ENCODE measurements at places on chromosomes 4 and X.
A peak's percentile ranks its signal among the peaks of the same experiment; 100 is the strongest.

GRCh38 chrX:68666580-68666979, 19.1 kb downstream of the STARD8 start:
- no peak for DNase-seq

- no peak for DNase-seq
Observed at GRCh38 chr4:1722551-1723118, 1.3 kb downstream of the TACC3 start.

DNA sequence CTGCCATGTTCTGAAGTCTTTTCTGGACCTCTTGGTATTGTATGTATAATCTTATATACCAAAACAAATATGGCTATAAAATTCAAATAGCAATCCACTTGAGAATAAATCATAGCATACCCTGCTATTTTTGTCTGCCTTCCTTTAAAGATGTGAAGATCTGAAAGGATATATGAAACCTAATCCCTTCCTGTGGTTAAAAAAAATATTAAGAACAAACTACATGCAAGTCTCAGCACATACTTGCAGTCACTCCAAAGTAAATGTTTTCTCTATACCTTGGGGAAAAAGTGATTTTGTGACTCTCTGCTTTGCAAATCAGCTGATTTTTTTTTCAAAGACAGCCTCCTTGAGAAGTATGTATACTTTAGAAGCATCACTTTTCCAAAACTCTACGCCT, 322.9 kb downstream of the ANKRD50 start:
- DNase-seq = no peak

DNA sequence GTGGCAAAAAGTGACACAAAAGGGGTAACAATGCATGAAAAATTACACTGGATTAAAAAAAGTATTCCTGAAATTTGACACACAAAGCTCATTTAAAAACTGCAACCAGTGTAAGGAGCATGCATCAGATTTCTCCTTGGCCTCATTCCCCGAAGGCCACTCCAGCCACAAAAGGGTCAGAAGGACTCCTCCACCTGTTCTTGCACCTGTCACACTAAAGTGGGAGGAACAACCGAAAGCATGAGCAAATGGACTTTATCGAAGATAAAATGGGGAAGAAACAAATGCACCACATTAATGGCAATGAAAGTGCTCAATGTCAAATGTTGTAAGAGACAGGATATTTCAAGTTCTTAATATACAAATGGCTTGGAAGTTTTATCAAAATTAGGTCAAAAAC, 88.2 kb downstream of the ADGRA3 start:
- no peak for DNase-seq

DNA sequence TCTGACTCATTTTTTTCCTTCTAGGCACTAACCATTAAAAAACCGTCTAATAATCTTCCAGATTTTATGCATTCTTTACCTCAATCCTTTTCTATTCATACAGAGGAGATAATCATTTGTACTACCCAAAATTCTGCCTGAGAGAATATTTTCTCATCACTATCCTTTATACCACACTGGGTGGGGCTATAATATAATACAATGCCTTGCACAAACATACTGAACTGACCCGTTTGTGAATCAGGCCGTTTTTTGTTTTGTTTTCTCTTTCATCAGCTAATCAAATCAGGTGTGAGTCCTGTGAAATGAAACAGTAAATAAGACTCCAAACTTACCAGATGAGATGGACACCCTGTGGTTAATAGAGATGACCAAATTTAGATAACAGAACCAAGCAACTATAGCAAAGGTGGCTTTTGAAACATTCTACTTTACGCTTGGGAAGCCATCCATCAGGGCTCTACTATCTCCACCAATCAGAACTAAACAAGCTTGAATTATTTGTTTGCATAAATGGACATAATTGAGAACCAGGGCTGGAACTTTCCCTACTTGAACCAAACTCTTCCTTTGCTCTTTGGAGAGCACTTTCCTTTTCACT, 573.0 kb downstream of the GABRG1 start:
- no peak for DNase-seq

DNA sequence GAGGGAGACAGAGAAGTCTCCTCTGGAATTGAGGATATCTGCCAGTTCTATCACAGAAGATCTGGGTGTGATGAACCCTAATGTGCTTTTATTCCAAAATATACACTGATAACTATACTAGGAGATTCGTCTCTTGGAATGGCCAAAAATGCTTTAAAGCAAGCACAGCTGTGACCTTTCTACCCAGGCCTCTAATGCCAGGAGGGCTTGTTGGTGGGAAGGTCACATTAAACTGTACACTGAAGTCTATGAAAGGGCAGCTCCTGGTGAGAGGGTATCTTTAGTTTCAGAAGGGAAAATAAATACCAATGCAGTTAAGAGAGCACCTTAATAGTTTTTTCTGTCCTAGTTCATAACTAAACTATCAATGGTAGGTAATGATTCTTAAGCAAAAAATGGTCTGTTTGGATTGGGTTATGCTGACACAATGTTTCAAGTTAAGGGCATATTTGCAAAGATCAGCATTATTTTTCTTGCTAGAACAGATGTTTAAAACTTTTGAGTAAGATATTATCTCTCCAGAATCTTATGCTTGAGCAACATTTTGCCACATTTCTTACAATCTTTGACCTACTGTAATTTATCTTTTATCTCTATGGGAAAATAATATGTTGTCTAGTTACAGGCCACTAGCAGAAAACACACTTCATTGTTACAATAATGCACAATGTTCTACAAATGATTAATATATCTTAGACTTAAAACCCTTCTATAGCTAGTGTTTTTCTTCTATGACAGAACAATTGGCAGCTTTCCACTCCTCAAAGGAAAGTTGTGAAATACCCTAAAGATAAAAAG, 59.6 kb downstream of the SEC24D start:
- DNase-seq = no peak

- DNase-seq = no peak
Observed at GRCh38 chr4:140069066-140069465, 84.9 kb downstream of the MAML3 start.

GRCh38 chrX:30215357-30215843, at the start of gene MAGEB2:
Gene MAGEB2 (plus strand): TSS chrX:30215563. CDS start chrX:30218581, 3,018 bp downstream.
- peak; percentile 25 for DNase-seq

- DNase-seq = peak; percentile 18
Observed at GRCh38 chrX:147476008-147476407, 435.7 kb upstream of the FMR1 start.

DNA sequence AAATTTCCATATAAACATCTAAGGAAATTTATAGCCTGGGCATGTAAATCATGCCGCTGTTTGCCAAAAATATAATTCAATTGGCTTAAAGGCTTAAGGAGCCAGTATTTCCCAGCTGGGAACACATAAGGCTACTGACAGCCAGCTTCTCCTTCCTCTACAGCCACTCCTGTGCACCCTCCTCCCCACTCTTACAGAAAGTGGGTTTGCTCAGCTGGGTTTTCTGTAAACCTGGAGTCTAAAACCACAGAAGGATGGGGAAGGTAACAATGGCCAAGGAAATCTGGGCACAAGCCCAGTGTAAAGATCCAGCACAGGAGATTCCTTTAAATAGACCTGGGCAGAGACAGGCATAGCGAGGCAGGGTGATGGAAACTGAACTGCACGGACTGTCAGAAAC, 18.5 kb downstream of the ACSL1 start:
- DNase-seq = no peak

DNA sequence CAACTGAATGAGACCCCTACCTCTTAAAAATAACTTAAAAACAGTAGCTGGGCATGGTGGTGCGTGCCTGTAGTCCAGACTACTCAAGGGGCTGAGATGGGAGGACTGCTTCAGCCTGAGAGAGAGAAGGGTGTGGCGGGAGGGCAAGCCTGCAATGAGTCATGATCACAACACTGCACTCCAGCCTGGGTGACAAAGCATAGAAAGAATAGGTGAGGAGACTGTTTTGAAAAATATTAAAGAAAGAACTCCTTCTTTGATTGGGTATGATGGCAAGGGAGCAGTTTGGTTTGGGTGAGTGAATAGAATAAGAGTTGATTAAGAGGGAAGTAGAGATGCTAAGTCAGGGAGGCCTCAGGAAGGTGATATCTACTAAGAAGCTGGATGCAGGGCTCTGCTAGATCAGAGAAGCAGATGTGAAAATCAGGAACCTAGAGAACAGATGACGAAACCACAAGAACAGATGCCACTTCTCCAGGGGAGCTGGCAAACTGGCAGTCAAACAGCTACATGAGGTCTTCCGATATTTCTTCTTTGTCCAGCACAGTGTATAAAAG, 318.6 kb downstream of the OPHN1 start:
- peak; percentile 13 for DNase-seq
